ENCODE measurements at places on chromosomes 5 and 9.

DNA sequence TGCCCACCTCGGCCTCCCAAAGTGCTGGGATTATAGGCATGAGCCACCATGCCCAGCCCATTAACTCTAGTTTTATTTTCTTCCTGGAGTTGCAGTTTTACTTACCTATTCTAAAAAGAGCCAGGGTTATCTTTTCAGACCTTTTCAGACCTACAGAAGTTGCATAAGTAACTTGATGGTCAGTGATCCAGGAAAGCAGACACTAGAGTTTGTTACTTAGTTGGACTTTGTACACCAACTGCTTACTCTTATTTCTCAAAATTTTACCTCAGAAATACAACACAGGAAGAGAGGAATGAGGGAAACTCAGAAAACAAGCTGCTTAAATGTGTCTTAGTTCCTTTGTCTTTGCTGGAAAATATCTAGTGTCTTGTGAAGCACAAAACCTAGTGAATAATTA is 25.4 kb downstream of the RAD23B start:
- DNase-seq = no peak

DNA sequence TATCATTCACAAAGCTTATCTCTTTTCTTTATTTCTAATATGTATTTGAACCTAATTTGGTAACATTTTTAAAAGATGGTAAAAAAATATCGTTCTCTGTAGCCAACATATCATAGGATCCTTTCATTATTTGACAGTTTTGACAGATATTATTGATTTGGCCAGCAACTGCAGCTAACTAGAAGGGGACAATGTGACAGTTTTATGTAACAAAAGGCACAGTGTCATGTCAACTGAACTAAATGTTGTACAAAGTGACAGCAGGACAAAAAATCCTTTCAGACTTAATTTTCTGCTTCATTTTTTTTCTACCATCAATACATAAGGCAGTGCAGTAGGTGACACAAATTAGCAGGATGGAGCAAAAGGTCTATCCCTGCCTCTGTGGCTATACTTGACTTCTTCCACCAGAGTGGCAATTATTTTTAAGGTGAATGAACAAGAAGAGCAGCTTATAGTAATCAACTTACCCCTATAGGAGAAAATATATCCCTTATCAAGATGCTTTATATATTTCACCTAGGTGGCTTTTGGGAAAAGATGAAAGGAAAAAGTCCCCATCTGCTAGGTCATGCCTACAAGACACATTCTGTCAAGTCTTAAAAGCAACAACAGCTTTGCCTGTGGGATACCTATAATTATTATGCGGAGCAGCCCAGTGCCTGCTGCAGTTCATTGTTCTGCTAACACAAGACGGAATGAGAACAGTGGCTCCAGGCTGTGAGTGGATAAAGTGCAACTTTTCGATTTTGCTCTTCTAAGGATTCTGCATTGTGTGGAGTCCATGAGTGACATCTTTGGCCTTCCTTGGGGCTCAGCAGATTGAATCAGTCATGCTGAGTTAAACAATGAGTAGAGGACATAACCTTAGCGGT is 694.9 kb downstream of the ISL1 start:
- no peak for DNase-seq

DNA sequence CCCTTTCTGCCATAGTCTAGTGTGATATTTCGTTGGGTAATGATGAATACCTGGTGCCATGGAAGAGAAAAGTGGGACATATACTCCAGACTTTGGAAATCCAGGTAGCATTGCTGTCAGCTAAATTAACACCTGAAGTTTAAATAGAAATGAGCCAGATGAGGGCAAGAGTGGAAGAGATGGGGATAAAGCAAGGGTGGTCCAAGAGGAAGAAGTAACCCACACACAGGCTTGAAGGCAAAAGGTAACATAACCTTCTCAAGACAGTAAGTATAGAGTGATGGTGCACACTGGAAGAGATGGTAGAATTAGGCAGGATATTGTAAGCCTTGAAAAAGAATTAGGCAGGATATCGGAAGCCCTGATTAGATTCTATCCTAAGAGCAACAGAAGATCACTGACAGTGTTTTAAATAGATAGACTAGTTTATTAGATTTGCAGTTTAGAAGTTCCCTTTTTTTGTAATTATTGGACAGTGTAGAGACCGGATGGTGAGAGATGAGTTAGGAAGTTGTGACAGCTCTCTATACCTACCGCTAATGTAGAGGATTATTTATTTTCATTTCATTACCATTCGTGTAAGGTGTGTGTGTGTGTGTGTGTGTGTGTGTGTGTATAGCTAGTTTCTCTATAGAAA is 16.8 kb downstream of the ANXA1 start:
- DNase-seq = no peak

- DNase-seq = no peak
Measured at GRCh38 chr9:99073985-99074901, 30.7 kb upstream of the TGFBR1 start.

GRCh38 chr5:95262933-95263660 is 21.8 kb downstream of the MCTP1 start:
- no peak for DNase-seq

DNA sequence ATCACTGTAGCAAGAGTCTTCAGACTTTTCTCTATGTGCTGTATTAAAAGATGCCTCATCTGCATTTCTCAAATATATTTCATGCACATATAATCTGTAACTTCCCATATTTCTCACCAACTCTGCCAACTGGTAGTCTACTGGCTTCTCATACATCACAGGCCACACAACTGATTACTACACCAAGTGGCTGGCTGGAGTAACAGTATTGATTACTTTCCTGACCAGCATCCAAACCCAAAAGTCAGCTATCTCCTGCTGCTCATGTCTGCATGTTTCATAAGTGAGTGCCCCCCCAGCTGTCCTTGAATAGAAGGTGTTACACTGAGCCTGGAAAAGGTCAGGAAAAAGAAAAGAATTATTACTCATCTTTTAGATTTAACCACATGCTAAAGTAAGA is 17.4 kb downstream of the ERCC8 start:
- DNase-seq = no peak
